ENCODE measurements at places on chromosomes 7 and 10. TPM values are rescaled to one million over a fixed set of nuclear protein-coding genes. Genes with fewer than 3 reads are reported as not detected.

DNA sequence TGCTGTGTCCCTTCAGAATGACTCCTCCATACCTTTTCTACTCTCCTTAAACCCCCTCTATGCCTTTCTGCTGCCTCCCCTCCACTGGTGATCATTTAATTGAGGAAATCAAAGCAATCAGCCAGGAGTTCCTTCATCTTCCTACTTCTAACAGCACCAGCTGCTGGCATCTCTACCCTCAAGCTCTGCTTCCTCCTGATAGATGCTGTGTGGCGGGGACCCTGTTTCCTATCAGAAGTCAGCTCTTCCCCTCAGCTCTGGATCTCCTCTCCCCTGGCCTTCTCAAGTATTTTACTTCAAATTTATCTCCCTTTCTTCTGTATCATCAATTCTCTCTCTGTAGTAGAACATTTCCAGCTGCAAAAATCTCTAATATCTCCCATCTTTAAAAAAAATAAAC lies 183.7 kb downstream of the ELMO1 start:
- no peak for DNase-seq

DNA sequence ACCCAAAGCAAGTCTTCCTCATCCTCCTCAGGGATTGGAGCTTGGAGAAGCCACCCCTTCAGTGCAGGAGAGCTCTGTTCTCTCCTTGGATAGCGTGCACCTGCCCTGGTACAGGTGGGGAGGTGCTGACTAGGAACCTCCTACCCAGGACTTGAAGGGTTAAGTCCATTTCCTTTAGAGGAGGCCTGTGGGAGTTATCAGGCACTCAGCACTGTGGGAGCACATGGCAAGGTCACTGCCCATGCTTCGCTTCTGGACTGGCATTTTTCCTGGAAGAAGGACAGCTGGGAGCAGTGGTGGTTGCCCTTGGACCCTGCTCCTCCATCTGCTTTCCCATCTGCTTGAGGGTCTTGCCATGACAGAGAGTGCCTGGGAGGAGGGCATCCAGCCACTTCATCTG lies 142.8 kb downstream of the CXCL12 start:
- DNase-seq = no peak

DNA sequence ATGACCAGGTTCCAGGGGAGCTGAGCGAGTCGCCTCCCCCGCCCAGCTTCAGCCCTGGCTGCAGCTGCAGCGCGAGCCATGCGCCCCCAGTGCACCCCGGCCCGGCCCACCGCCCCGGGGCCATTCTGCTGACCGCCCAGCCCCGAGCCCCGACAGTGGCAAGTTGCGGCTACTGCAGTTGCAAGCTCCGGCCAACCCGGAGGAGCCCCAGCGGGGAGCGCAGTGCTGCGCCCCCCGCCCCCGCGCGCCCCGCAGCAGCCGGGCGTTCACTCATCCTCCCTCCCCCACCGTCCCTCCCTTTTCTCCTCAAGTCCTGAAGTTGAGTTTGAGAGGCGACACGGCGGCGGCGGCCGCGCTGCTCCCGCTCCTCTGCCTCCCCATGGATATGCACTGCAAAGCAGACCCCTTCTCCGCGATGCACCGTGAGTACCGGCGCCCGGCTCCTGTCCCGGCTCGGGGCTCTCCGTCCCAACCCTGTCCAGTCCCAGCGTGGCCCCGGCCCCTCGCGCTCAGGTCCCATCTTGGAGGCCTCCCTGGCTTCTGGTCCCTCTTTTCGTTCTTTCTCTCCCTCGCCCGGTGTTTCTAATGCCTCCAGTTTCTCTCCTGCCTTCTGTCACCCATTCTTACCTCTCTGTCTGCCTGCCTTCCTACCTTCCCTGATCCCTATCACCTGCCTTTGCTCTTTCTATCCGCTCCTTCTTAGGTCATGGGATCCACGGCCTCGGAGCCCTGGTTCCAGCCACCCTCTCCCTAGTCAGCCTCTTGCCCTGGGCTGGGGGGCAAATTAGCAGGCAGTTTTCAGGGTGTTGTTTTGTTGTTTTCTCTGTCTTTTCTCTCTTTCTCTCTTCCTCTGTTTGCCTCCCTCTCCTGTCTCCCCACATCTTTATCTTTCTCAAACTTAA lies 751 bp downstream of the PAX2 start:
- DNase-seq = no peak

DNA sequence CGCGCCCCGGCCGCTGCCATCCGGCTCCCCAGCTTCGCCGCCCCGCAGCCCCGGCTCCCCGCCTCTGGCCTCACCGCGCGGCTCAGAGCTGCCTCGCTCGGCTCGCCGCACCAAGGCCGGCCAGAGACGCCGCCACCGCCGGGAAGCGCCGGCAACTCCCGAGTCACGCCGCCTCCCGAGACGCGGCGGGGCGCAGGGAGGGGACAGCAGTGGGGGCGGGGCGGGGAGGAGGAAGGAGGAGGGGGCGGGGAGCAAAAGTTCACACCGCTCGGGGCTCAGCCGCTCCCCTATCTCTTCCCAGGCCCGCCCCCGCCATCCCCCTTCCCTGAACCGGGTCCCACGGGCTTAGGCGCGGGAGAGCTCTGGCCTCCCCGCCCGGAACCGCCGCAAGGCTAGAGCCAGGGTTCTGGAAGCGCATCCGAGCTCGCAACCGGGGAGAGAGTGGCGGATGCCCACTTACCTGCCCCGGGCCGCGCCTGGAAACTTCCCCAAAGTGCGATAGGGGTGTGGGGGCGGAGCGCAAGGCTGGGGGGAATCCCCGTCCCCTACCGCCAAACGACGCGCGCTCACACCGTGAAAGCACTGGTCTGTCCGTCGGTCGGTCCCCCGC lies 1.0 kb downstream of the CHST15 start:
- peak; percentile 65 for DNase-seq

DNA sequence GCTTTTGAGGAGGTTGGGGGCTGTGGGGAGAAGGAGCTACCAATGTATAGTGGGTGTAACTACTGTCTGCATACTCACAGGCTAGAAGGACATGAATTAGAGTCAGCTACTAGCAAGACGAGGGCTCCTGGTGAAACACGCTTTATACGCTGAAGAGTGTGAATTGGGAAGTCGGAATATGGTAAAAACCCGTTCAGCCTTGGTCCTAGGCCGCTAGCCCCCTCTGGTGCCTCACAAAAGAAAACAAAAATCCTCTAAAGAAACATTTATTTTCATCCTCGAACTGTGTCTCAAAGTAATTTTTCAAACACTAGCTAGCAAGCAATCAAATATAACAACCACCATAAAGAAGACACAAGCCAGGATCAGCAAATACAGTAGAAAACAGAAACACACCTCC lies 338.1 kb upstream of the SEMA3C start:
- DNase-seq = peak; percentile 36

- no peak for DNase-seq
These were observed 62.5 kb downstream of the BPGM start for GRCh38 chr7:134709197-134709596.

GRCh38 chr10:5805260-5805659 lies 8.0 kb downstream of the GDI2 start:
- no peak for DNase-seq

GRCh38 chr7:18835001-18835690 lies 282.3 kb downstream of the TWIST1 start:
- no peak for DNase-seq

Gene OR2A5
- total RNA-seq = not detected

Gene GPR85
- total RNA-seq = 0.69 TPM

- DNase-seq = no peak
These were observed 915.6 kb downstream of the KCNMA1 start for GRCh38 chr10:76721891-76722505.

Gene YKT6
- 58.4 TPM for total RNA-seq

GRCh38 chr10:87829986-87830729 lies 12.1 kb upstream of the ATAD1 start:
- no peak for DNase-seq

Gene SLC26A4
- 0.40 TPM for total RNA-seq

- no peak for DNase-seq
These were observed 56.5 kb upstream of the EFCAB10 start for GRCh38 chr7:105637755-105638154.

GRCh38 chr10:60175441-60175971 lies 214.2 kb downstream of the ANK3 start:
- no peak for DNase-seq

Gene FAM25G
- not detected for total RNA-seq

GRCh38 chr7:68247571-68247970 lies 1250.9 kb downstream of the TYW1 start:
- DNase-seq = no peak

Gene NPM3
- total RNA-seq = 8.4 TPM

DNA sequence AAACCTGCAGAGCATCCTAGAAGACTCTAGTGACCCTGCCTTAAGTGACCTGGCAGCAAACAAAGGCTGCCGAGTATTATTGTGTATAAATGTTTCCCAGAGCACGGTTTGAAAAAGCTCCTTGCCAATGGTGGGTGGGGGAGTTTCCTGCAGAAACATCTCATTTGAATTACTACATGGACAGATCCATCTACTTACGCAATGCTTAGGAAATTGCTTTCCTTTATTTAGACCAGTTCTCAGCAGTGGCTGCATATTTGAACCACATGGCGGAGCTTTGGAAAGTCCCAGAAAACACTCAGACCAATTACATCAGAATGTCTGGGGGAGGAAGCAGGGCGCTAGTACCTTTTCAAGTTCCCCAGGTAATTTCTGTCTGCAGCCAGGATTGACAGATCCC lies 560.9 kb downstream of the SDK1 start:
- DNase-seq = no peak

DNA sequence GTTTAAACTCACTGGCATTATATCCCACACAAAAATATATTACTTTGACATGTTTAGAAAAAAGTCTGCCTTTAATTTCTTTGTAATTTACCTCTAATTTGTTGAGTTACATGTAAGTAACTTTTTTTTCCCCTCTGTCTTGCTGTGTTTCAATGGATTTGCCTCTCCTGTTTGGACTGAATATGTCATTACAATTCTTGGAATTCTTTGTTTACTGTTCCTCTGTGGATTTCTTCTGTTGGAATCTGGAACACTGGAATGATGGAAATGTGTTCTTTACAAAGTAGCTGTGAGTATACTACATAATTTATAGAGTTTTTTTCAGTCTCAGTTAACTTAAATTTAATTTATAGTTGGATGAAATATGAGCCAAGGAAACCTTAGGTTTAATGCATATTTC lies 30.4 kb downstream of the SEPTIN7 start:
- DNase-seq = no peak

Gene WEE2
- total RNA-seq = not detected

GRCh38 chr10:112535531-112535951 lies 88.5 kb downstream of the VTI1A start:
- no peak for DNase-seq

DNA sequence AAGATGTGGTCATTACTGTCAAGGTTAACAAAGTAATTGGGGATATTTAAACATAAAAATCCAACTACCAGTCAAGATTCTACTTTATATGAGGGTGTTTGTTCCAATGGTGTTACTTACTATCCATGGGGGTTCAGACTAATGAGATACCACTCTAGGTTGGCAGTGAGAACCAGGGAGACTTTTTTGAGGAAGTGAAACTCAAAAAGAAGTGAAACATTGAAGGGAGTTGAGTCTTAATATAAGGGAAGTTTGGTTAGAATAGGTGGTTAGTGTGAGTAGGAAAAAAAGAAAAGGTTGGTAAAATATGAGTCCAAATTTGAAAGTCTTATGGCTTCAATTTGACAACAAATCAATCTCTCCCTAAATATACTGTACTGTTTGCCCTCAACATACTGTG lies 123.6 kb upstream of the ANK3 start:
- DNase-seq = no peak

Gene ERV3-1
- total RNA-seq = 5.8 TPM

DNA sequence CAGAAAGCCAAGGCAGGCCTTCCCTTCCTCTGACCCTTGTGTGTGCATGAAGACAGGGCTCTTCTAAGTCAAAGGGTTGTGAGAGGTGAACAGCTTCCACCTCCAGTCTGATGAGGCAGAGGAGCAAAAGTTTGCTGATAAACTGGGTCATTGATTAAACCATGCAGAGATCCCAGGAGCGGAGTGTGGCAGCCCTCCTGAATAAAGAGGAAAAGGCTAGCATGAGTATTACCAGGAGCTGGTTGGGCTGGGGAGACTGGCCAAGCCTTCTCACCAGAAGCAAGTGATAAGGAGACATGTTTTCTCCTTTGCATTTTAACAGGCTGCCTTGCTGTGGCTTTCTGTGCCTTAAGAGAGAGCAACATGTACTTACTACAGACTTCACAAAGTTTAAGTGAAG lies 10.2 kb downstream of the LMOD2 start:
- DNase-seq = no peak

GRCh38 chr7:149610441-149611011 lies 112.9 kb upstream of the ZNF746 start:
- DNase-seq = no peak

DNA sequence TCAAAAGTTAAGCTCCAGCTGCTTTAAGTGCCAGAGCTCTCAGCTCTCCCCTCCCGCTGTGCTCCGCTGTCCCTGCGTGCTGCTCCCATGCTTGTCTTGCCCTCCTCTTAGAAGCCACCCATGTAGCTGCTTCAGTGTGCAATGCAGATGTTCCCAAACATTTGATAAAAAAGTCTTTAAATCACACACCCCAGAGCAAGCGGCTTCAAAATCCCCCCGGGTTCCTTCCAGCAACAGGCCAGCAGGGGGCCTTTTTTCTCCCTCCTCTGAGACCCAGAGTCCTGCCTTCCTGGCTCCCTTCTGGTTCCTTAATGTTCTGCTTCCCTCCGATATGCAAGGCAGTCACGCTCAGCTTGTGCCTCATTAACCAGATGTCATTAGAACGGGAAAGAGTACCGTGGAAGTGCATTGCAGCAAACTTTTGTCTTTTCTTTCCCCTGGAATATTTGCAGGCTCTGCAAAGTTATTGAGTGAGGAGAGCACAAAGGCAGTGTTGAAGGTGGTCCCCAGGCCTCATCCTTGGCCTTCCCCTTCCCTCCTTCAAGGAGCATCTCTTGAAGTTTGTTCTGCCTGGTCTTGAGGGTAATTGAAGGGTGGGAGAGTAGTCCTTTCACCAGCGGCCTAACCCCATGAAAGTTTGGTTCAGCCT lies 25.5 kb downstream of the LDB3 start:
- DNase-seq = no peak

Gene MYO3A
- total RNA-seq = not detected

Gene BMPER
- 0.59 TPM for total RNA-seq

- DNase-seq = peak; percentile 35
These were observed 64.6 kb downstream of the KLF6 start for GRCh38 chr10:3720228-3721019.

Gene CDHR1
- 0.32 TPM for total RNA-seq

DNA sequence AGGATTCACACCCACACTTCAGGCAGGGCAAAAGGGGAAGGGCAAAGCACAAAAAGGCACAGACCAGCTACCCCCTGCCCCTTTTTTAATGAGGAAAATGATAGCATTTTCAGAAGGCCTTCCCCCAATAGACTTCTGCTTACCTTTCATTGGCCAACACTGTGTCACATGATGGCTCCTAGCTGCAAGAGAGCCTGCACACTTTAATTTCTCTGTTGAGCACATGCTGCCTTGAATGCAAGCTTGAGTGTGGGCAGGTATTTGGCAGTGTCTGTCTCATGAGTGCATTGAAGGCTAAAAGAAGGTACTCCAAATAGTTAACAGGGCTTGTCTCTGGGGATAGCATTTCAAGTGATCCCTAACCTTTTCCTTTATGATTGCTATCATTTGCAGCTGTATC lies 175.4 kb upstream of the NFE2L3 start:
- no peak for DNase-seq

- peak; percentile 34 for DNase-seq
These were observed at the start of gene HDAC9 for GRCh38 chr7:18495412-18496340. HDAC9 (plus strand) TSS chr7:18495749; CDS start chr7:18496303, 554 bp downstream.

- peak; percentile 35 for DNase-seq
These were observed 2.2 kb downstream of the TRIM56 start for GRCh38 chr7:101087334-101088068.

Gene CAMK2B
- total RNA-seq = 98.4 TPM

Measured in left ventricle myocardium superior (tissue), 1 donor.